ENCODE measurements at places on chromosomes 4 and X.

DNA sequence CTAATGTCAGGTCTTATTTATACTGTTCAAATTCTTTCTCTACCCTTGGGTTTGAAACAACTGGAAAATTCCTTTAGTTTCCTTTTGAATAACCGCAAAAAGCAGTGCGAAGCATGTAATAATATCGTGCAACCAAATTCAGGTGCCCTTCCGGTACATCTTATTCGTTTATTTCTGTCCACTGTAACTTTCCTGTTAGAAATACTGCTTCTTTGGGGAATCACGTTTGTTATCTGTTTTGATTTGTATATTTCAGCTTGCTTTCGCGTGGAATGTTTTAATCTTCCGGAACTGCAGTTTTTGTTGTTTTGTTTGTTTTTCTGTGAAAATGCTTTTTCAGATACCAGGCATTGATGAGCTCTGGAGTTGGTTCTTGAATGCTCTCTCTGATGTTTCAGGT lies 85.7 kb upstream of the HPRT1 start:
- DNase-seq: no peak

GRCh38 chr4:80027611-80028010 lies 45.4 kb downstream of the ANTXR2 start:
- DNase-seq: no peak

GRCh38 chrX:21725496-21725895 lies 32.4 kb downstream of the SMPX start:
- DNase-seq: no peak

- DNase-seq: no peak
Observed at GRCh38 chr4:150007512-150007911, 70.7 kb upstream of the DCLK2 start.

GRCh38 chrX:121921258-121921657 lies 873.8 kb downstream of the GLUD2 start:
- no peak for DNase-seq

Data from stimulated activated CD8-positive, alpha-beta memory T cell treated with anti-CD3 and anti-CD28 coated beads, Interleukin-15, amount 100 ng/mL, for 24 hours (primary cell).